ENCODE measurements at places on chromosomes 2 and 18.

GRCh38 chr2:72998724-72999123, 72.8 kb downstream of the SFXN5 start:
- peak; percentile 53 for DNase-seq

GRCh38 chr2:157931542-157931941, 55.4 kb upstream of the ACVR1 start:
- DNase-seq = no peak

- DNase-seq = no peak
Observed at GRCh38 chr2:220165401-220165800, 538.0 kb downstream of the SLC4A3 start.

GRCh38 chr2:165655661-165656060, 138.4 kb downstream of the GALNT3 start:
- no peak for DNase-seq

- no peak for DNase-seq
Observed at GRCh38 chr2:159933040-159933726, 129.2 kb downstream of the PLA2R1 start.

GRCh38 chr2:168439536-168439935, 16.5 kb upstream of the CERS6 start:
- no peak for DNase-seq

DNA sequence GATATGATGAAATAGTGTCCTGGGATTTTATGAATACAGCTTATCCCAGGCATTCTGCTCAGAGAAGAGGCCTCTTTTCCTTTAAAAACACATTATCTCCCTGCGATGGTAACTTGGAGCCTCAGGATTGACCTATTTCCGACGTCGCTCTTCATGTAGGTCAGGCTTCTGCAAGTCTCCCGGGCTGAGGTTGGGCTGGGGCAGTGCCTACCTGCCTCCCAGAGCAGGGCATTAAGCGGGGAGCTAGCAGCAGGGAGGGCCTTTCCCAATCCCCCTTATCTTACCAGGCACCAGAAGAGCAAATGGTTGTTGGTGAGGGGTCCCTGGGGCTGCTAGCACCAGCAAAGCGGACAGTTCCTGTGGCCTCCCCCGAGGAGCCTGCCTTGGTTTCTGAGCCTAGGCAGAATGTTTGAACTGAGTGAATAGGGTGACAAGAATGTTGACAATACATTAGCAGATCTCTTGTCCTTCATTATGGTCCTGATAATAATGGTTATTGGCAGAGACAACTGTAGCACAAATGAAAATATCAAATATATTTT, 60.2 kb downstream of the TRPM8 start:
- DNase-seq = no peak
